ENCODE measurements at places on chromosomes 2 and 18. TPM values are rescaled to one million over a fixed set of nuclear protein-coding genes. Genes with fewer than 3 reads are reported as not detected.

KHK gene
- total RNA-seq = 0.51 TPM

ESCO1 gene
- total RNA-seq = 11.9 TPM

KLHL14 gene
- total RNA-seq = not detected

DAPL1 gene
- not detected for total RNA-seq

GAREM1 gene
- 3.8 TPM for total RNA-seq

SMAD7 gene
- 7.6 TPM for total RNA-seq

GCKR gene
- total RNA-seq = 0.11 TPM

TTLL4 gene
- total RNA-seq = 12.1 TPM

CD8B2 gene
- total RNA-seq = not detected

OSR1 gene
- total RNA-seq = 8.6 TPM

KCNIP3 gene
- 0.29 TPM for total RNA-seq

ANKRD36C gene
- total RNA-seq = 13.5 TPM

HOXD4 gene
- not detected for total RNA-seq

DNER gene
- 3.5 TPM for total RNA-seq

DNA sequence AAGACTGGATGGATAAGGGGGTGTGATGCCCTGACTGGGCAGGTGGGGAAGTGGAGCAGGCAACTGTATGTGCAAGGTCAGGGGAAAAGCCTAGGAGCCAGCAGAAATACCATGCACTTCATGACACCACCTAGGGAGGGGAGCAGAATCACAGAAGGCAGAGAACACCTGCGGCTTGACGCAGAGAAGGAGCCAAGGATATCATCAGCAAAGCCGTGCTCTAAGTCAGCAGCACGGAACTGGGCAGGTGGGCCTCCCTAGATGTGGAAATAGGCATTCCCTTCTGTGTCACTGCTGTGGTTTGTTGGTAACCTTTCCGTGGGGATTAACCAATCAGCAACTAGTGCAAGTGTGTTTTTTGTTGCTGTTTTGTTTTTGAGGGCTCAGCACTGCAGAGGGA is 41.3 kb downstream of the HDLBP start:
- DNase-seq = no peak

DNA sequence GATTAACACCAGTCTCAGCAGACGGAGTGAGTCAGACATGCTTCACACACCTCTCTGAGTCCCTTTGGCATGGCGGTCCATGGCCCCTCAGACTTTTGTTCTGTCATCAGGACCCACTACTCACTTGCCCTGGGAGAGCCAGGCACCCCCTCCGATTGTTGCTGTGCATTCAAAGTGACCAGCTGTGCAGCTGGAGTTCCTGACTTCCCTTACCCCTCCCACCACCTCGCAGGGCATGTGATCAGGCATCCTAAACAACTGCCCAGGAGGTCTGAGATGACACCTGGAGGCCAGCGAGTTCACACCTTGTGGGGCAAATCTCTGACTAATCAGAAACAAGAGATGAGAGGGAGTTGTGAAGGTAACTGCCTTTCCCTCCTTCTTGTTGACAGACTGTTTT is 35.3 kb upstream of the HDAC4 start:
- no peak for DNase-seq

DNA sequence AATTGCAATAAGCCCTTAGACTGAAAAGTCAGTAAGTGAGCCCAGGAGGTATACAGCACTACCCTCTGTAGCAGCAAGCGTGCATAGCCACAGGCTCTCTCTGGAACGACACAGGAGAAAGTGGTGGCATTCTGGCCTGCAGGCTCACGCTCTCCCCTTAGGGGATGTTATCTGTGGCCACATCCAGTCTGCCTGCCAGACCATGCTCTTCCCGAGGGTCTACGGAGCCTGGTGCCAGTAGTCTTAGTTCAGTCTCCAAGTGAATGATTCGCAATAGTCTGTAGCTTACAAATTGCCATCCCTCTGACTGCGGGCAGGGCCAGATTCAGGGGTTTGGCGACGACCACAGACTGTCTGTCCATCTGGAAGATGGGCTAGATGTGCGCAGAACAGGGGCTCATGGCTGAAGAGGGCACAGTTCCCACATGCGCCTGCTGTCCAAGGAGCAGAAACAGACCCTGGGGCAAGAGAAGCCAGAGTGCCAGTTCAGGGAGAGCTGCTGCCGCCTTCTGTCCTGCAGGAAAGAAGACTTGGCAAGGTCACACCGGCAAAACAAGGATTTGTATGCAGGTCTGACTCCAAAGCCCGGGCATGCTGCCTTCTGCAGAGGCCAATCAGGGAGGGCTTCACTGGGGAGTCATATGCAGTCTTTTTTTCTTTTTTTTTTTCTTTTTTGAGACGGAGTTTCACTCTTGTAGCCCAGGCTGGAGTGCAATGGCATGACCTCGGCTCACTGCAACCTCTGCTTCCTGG is 3.5 kb upstream of the KLF11 start:
- DNase-seq = no peak

DNA sequence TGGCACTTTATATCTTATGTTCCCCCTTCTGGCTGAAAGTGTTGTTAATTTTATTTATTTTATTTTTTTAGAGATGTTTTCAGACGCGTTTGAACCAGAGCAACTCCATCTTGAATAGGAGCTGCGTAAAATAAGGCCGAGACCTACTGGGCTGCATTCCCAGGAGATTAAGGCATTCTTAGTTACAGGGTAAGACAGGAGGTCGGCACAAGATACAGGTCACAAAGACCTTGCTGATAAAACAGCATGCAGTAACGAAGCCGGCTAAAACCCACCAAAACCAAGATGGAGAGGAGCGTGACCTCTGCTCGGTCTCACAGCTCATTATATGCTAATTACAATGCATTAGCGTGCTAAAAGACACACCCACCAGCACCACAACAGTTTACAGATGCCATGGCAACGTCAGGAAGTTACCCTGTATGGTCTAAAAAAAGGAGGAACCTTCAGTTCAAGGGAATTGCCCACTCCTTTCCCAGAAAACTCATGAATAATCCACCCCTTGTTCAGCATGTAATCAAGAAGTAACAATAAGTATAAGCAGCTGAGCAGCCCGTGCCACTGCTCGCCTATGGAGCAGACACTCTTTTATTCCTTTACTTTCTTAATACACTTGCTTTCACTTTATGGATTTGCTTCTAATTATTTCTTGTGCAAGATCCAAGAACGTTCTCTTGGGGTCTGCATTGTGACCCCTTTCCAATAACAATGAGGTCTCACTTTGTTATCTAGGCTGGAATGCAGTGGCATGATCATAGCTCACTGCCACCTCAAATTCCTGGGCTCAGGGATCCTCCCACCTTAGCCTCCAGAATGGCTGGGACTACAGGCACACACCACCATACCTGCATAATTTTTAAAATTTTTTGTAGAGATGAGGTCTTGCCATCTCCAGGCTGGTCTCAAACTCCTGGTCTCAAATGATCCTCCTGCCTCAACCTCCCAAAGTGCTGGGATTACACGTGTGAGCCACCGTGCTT is 55.9 kb downstream of the CACNB4 start:
- no peak for DNase-seq

GRCh38 chr2:112658839-112659667 is 13.3 kb downstream of the SLC20A1 start:
- no peak for DNase-seq

DNA sequence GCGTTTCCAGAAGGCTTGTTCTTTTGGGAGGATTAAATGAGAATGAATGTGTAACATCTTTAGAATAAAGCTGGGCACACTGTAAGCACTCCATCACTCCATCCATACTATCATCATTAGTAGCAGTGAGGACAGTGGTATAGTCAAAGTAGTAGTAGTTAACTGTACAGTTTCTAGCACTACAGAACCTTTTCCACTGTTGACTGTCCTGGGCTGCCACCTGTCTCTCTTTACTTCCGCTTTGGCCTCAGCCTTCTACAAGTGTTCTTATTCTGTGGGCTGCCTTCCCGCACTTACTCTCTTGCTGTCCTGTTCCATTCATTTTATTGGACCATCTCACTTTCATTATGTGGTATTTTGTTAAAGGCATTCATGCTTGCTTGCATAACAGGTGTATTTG is 3.3 kb downstream of the SLC9A2 start:
- DNase-seq = no peak

GRCh38 chr2:37794717-37795116 is 123.3 kb upstream of the CDC42EP3 start:
- DNase-seq = no peak

DNA sequence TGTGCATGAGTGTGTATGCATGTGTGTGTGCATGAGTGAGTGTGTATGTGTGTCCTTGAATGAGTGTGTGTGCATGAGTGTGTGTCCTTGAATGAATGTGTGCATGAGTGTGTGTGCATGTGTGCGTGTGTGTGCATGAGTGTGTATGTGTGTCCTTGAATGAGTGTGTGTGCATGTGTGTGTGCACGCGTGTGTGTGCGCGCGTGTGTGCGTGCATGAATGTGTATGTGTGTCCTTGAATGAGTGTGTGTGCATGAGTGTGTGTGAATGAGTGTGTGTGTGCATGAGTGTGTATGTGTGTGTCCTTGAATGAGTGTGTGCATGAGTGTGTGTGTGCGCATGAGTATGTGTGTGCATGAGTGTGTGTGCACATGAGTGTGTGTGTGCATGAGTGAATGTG is 271.9 kb downstream of the RNF144A start:
- no peak for DNase-seq

DNA sequence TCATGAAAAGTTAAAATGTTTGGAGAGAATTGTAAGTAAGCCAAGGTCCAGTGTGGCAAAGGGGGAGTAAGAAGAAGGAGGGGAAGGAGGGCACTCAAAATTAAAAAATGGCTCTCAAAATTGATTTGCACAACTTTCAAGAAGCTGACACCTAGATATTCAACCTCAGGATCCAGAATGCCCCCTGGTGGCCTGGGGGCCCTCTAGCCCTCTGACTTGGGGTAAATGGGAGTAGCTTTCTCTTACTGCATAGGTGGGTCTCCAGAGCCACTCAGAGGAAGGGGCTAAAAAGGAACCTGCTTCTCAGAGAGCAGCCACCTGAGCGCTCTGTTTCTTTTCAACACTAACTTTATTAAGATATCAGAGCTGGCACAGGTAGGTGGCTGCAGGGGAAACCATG is 968.5 kb downstream of the BCL11A start:
- no peak for DNase-seq

DNA sequence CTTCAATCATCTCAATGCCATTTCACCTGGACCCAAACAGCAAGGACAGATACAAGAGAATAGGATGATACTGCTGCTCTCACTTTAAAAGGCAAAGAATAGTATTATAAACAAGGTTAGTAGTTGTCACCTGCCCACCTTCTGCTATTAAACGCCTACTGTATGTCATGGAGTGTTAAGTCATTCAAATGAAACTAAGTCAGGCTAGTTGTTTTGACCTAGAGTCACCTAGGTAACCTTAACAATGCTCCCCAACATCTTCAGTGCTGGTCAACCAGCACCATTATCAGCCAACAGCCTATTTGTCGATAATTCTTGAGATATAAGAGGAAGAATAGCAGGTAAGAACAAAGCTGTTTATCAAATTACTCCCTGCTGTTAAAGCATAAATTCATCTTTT is 39.2 kb downstream of the TRIP12 start:
- no peak for DNase-seq

GRCh38 chr2:9441556-9441955 is 18.1 kb downstream of the CPSF3 start:
- DNase-seq = no peak

DNA sequence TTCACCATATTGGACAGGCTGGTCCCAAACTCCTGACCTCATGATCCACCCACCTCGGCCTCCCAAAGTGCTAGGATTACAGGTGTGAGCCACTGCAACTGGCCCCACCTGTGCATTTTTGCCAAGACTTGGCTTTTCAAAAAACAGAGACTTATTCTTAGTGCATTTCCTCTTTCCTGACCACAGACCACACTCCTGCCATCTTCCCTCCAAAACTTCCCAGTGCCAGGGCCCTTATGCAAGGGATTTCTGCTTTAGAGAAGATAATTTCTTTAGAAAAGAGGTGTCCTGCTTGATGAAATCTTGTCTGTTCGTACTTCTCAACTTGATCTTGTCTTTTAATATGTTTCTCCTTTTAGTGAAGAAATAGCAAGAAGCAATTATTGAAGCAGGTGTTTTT is 98.8 kb upstream of the ZNF516 start:
- DNase-seq = no peak

- no peak for DNase-seq
Observed at GRCh38 chr2:5845798-5846330, 153.7 kb downstream of the SOX11 start.

- DNase-seq = no peak
Observed at GRCh38 chr2:175282886-175283285, 101.4 kb upstream of the ATP5MC3 start.

- DNase-seq = peak; percentile 91
Observed at GRCh38 chr2:69643602-69644505, at the start of gene AAK1. Gene AAK1 (minus strand): TSS chr2:69643739. CDS start chr2:69643040, 699 bp downstream.
